ENCODE measurements at places on chromosomes 1 and 21.

DNA sequence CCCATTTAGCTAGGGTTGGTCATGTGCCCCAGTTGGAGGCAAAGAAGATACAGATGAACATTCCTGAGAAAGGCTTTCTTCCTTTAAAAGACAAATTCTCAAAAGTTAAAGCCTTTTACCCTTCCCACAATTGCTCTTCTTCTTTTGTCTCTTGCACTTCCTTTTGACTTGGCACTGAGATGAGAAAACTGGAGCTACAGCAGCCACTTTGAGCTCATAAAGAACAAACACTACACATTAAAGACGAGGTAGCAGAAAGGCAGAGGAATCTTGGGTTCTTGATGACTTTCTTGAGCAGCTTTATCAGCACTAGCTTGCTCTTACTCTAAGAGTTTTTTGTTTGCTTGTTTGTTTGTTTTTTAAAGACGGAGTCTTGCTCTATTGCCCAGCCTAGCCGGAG, 92.2 kb downstream of the DAB1 start:
- DNase-seq: no peak

DNA sequence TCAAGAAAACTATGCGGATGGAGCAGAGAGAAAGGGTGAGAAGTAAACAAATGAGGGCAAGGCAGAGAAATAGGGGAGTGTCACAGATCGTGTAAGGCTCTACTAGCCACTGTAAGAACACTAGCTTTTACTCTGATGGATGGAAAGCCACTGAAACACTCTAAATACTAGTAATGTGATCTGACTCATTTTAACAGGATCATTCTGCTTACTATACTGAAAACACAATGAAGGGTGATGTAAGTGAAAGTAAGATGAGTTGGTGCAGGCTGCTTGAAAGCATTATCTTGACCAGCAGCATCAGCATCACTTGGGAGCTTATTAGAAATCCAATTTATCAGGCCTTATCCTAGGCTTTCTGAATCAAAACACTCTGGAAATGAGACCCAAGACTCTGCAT, 32.7 kb downstream of the TUT4 start:
- no peak for DNase-seq

DNA sequence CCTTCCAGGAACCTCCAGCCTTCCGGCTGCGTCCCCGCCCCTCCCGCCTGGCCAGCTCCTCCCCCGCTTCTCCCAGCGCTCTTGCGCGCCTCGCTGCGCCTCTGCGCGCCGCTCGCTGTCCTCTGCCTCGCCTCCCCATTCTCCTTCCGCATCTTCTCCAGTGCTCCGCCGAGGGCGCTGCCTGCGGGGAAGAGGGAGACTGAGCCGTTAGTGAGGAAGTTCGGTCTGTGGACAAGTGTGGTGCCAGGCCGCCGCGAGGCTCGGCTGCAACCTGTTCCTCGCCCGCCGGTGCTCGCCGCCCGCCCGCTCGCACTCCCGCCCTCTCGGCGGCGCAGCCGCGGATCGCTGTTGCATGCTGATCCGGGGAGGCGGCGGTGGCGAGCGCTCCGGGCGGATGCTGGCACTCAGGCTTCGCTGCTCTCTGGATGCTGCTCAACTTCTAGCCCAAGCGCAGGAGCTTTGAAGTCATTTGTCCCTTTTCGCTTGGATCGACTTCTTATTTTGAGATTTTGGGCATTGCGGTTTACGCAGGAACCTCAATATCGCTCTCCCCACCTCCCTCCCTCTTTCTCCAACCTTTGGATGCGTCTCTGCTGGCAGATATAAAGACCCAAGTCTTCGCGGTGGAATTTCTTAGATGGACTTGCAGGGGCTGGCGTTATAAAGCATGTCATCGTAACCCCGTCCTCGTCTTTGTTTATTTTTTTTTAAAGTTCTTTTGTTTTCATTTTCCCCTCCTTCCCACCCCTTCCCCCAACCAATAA, 614 bp upstream of the CACNA1E start:
- no peak for DNase-seq

DNA sequence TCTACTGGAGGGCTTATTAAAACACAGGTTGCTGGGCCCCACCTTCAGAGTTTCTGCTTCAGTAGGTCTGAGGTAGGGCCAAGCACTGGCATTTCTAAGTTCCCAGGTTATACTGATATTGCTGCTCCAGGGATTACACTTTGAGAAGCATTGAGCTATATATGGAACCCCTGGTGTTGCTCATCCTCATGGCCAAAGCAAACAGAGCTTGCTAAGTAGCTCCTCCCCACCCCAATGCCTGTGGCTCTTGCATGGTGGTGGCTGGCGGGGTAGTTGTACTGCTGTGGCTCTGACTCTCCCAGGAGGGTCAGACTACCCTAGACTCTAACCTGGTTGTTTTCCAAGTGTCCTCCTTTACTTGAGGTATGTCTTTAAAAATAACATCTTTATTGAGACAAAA, 143.6 kb downstream of the SPATA46 start:
- DNase-seq: no peak

- DNase-seq: no peak
Observed at GRCh38 chr1:185990565-185990964, 256.4 kb downstream of the HMCN1 start.

DNA sequence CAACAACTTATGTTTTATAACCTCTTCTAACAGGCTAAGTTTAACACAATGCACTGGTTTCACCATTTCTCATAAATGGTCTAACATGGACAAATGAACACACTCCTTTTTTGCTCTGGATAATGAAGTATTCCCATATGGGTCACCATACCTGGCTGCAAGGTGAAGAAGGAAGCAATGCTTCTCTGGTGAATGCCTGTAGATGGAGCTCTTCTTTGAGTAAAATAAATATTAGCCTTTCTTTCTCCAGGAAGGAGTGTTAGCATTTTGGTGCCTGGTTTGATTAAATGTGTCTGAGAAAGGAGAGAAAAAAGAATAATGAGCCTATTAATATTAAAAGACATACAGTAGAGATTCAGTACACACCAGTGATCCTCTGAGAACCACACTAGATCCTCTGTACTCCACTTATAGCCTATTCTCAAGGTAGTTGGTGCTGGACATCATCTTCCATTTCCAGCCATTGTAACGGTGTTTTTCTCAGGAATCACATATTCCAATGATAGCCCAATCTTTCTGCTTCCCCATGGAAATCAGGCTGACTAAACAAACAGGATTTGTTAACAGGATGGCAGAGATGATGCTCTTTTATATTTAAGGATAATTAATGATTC, 17.6 kb downstream of the MTFR1L start:
- DNase-seq: no peak

GRCh38 chr1:24123611-24124010, 11.7 kb upstream of the MYOM3 start:
- DNase-seq: no peak

DNA sequence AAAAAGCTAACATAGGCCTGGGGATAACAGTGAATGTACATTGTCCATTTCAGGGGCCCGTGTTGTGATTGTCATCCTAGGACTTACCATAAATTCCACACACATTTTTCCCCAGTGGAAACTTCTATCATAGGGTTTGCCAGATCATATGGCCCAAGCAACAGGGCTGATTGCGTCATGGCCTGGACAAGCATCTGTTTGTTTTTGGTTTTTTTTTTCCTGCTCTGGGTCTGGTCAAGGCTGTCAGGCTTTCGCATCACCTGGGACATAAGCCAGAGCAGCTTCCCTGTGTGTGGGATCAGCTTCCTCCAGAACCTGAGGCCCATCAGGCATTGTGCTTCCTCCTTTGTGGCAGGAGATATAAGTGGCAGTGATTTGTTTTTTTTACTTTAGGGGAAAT, 598.5 kb upstream of the USP24 start:
- DNase-seq: no peak

- DNase-seq: no peak
Observed at GRCh38 chr1:161206411-161207140, 4.4 kb downstream of the NDUFS2 start.

GRCh38 chr1:230867101-230867902, 1.0 kb downstream of the C1orf198 start:
- DNase-seq: no peak

DNA sequence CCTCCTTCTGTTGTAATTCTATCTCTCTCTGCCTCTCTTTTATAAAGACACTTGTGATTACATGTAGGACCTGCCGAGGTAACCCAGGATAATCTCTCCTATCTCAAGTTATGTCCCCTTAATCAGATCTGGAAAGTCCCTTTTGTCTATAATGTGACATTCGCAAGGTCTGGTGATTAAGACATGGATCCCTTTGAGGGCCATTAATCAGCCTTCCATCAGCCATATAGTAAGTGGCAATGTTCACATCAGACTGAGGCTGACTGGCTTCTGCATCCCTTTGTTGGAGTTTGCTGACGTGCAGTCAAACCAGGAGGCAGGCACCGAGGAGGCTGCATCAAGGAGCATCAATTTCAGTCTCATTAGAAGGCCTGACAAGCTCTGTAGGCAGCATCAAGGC, 209.6 kb downstream of the BACH1 start:
- DNase-seq: no peak

DNA sequence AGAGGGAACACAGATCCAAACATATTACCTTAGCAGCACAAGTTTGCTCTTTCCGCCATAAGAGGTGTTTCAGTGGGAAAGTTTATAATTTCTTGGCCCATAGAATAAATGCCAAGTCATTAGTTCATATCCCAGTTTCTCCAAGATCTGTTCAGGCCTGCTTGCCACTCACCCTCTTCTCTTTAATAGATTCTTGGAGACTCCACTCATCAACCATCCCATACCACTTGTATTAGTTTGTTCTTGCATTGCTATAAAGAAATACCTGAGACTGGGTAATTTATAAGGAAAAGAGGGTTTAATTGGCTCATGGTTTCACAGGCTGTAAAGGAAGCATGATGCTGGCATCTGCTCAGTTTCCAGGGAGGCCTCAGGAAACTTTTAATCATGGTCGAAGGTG, 34.8 kb upstream of the MYSM1 start:
- DNase-seq: no peak

GRCh38 chr1:53139951-53140361, 2.5 kb downstream of the SLC1A7 start:
- DNase-seq: no peak

GRCh38 chr1:202941372-202941771, 14.3 kb upstream of the KLHL12 start:
- no peak for DNase-seq

- peak; percentile 65 for DNase-seq
Observed at GRCh38 chr1:42035205-42035829, 116.6 kb upstream of the HIVEP3 start.

GRCh38 chr1:105210747-105211146, 1461.0 kb downstream of the AMY1C start:
- DNase-seq: no peak

DNA sequence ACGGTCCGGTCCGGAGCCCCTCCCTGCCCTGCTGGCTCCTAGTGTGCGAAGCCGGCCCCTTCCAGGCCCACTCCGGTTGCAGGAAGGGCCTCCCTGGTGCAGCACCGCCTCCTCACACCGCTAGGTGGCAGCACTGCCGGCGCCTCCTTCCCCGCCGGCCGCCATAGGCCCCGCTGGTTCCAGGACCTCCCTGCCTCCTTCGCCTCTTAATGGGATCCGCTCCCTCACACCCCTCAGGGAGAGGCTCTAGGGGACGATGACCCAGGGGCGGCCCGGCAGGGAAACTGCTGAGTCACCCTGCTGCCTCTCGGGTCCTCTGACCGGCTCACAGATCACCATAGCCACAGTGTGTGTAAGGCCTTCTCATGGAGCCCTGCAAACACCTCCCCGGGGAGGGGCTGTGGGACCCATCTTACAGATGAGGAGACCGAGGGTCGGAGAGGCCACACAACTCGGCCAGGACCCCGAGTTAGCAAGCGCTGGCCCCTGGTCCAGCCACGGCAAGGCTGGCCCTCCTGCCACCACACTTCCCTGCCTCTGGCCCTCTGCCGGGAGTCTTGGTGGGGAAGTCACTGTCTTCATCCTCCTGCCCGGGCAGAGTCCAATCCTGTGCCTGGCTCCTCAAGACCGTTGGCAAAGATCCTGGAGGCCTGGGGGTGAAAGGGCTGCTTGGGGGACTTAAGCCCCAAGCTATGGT, 1.6 kb upstream of the AJAP1 start:
- DNase-seq: peak; percentile 18

DNA sequence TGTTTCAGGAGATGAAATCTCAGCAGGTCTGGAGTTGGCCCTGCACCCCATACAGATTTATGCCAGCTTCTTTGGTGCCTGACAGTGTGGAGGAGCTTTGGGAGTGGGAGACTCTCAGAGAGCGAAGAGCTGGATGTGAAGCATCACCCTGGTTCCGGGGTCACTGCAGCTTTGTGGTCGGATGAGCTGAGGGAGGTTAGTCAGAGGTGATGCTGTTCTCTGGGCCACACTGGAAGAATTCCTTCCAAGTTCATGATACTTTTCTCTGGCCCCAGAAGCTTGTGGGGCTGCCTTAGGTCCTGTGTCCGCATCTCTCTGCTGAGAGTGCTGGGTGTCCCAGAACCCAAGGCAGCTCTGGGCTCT, 467.8 kb downstream of the CAMTA1 start:
- DNase-seq: no peak

- DNase-seq: no peak
Observed at GRCh38 chr1:99648107-99648506, 2.2 kb downstream of the PALMD start.

DNA sequence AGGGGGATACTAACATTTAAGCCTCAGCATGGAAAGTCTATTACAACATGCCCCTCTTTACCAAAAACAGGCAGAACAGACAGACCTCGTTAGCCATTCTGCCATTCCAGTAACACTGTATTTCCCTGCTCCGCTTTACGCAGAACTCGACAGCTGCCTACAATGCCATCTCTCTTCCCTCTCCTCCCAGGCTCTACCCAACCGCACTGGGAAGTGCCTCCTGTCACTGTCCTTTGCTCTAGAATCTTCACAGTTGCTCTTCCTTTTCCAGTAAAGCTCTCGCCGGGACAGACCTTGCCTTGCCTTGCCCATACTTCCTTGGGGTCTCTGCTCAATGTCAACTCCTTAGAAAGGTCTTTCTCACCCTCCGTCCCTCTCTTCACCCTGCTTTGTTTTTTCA, 22.8 kb downstream of the COA6 start:
- no peak for DNase-seq

GRCh38 chr1:228339766-228340685, 66.6 kb downstream of the TRIM11 start:
- no peak for DNase-seq

DNA sequence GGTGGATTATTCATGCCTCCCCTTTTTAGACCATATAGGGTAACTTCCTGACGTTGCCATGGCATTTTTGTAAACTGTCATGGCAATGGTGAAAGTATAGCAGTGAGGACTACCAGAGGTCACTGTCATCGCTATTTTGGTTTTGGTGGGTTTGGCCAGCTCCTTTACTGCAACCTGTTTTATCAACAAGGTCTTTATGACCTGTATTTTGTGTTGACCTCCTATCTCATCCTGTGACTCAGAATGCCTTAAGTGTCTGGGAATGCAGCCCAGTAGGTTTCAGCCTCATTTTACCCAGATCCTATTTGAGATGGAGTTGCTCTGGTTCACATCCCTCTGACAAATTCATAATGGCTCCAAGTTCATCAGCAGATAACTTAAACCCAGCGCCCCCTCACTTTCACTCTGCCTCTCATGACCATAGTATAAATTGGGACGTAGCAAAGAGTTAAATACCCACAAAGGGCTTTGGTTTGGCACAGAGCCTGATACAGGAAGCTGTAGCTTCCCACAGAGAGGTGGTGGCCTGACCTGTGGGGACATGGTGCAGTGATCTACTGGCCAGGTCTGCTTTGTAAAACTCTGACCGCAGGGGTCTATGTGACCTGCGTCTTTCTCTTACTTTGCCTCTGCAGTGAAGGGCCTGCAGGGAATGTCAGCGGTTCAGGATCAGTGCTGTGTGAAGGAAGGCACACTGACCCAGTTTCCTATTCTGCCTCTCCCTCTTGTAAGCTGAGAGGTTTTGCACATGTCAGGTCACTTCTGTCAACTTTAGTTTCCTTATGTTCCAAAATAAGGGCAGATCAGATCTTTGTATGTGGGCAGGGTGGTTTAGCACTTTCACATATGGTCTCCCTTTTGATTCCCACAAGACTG, 78.1 kb upstream of the ZNF644 start:
- no peak for DNase-seq
